ENCODE measurements at places on chromosomes 2 and 18.

DNA sequence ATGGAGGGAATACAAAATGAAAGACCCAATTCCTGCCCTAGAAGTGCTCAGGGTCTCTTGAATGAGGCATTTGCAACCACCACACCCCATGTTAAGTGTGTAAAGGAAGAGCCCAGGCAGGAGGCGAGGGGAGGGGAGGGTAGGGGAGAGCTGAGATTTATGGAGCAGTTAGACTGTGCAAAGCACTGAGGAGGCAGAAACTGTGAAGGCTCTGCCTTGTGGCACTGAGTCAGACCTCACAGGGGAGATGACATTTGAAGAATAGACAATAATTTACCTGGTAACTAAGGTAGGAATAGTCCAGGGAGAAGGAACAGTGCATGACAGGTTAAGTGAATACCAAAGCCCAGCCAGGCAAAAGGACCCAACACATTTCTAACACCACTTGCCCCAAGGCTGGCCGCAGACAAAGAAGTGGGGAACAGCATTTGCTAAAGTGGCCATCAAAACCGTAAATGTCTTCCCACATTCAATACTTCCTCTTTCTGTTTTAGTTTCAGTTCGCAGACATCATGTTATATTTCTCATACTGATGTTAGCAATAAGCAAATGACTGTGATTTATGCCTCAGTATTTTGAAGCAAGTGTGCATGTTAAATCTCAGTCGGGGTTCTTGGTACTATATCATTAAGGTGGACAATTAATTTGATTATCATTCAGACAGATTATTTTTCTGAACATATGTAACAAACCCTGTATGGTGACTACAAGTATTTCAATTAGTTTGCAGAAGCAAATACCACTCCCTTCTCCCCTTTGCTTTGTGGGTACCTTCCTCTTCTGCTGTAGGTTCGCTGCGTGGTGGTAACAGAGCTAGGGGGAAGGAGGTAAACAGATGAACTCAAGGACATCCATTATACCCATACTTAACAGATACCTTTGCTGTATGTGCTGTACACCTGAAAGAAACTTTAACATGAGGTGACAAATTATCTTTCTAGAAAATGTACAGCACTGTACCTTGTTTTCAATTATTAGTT lies 27.5 kb downstream of the CDH20 start:
- no peak for DNase-seq

GRCh38 chr2:99461828-99462483 lies 27.9 kb downstream of the REV1 start:
- DNase-seq: no peak

DNA sequence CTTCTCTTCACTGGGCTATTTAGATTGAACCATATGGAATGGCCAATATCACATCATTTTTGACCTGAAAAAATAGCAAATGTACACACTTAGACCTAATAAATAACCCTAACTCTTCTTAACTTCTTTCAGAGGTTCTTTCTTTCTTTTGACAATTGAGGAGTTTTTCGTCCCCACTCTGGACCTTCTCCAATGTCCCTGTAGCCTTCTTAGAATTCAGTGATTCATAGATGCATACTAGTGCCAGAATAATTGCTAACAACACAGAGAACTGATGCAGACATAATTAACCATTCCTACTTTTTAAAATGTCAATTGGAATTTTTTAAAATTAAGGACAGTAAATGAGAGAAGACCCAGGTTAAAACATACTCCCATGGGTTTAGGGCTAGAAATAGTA lies 20.0 kb downstream of the DAPL1 start:
- DNase-seq: no peak

- no peak for DNase-seq
Observed at GRCh38 chr2:218223046-218223445, 6.1 kb downstream of the ARPC2 start.

DNA sequence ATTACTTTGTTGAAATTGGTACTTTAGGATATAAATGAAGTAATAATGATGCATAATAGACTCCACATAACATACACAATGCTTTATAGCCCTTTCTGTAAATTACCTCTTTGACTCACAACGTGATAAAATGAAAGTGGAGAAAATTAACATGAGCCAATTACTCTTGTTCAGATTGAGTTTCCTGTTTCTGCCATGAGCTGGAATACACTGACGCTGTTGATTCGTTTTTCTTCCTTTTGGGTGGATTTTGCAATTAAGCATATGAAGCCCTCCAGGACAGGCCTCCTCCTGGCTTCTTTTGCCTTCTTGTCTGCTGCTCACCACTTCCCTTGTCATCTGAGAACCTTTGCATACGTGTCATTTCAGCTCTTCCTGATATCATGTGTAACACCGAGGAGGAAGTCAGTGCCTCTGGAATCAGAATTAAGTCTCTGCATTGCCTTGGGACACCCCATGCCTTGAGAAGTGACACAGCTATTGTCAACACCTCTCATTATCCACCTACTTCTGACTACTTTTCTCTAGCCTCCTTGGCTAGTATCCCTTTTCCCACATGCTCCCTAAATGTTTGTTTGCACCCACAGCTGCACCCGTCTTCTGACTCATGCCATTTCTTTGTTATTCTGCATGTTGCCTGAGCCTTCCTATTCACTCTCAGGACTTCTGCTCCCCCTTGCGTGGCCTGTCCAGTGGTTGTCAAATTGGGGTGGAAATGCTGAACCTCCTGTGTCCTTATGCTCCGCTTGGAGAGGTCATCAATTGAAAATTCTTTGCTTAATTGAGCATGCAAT lies 134.1 kb downstream of the FMNL2 start:
- DNase-seq: no peak

DNA sequence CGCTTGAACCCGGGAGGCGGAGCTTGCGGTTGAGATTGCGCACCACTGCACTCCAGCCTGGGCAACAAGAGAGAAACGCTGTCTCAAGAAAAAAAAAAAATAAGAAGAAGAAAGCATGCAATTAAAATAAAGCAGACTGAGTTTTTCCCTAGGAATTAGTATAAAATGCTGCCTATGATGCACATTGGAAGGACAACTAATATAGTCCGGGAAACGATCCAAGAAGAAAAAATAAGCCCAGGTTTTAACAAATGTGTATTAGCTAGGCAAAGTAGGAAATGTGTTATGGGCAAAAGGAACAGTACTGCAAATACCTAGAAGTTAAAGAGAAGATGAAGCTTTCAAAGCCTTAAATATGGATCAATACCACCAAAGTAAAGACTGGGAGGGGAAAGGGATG lies 64.0 kb downstream of the SPIRE1 start:
- DNase-seq: peak; percentile 13

DNA sequence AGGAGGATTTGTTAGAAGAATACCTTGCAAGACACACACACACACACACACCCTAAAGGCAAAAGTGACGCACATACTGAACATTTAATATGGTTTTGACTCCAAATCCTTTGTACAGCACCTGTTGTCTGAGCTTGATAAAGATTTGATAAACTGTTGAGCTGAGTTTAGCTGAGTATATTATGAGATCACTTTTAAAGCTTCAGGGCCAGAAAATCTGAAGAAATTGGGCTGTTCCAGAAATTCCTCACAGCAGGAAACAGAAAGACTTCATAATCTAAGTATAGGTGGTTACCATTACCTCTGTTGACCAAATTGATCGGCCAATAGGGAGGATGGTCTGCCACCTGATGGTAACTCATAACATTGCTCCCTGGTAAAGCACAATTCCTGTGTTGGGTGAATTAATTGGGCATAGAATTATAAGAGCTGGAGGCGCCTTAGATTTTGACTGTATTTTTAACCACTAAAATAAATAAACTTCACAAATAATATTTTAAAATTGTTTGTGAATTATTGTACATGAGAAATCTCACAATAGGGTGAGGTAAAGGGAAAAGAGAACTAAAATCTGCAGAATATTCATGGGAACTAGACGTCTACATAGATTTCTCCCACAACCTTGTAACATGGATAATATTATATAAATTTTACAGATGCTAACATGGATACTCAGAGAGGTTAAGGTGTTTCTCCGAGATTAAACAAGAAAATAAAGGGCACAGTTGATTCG lies 21.8 kb upstream of the RPIA start:
- no peak for DNase-seq

DNA sequence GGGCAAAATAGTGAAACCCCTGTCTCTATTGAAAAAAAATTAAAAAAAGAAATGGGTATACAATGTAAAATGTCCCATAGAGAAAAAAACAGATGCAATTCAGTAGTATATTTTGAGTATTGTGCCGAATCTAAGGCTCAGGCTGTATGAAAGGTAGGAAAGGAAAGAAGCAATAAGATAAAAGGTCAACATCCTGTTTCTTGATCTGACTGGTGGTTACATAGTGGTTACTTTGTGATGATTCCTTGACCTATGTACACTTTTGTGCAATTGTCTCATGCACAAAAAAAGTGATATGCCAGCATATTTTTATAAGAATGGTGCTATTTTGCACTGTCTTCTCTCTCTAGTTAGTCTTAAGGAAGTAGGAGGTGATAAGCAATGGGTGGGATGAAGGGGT lies 1333.7 kb upstream of the TMEFF2 start:
- no peak for DNase-seq
